ENCODE measurements at places on chromosomes 6 and 20. TPM values are rescaled to one million over a fixed set of nuclear protein-coding genes. Genes with fewer than 3 reads are reported as not detected.

IMPG1 gene
- total RNA-seq, result not detected

DNA sequence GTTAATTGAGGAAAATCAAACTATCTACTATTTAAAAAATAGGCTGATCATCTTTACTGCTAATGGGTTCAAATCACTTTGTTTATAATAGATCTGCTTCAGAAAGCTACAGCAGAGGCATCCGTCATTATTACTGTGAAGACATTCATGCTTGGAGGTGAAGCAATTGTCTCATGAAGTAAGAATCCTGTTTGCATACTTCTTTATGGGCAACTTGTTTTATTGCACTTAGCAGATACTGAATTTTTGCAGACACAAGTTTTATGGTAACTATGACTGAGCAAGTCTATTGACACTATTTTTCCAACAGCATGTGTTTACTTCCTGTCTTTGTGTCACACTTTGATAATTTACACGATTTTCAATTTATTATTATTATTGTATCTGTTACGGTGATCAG is 573.9 kb downstream of the RFPL4B start:
- no peaks in the 10 kb centered on the region for H3K4me1 ChIP-seq
- DNase-seq, result no peak
- H3K4me3 ChIP-seq, result no peak overlapping the region
- H3K27ac ChIP-seq, result no peak overlapping the region
- H3K27me3 ChIP-seq, result no peaks in the 10 kb centered on the region
- H3K36me3 ChIP-seq, result peaks cover 5% of the 10 kb centered on the region

SYCP2 gene
- 0.88 TPM for total RNA-seq

GRCh38 chr20:50395251-50395729 is 114.9 kb upstream of the PTPN1 start:
- no peak overlapping the region for H3K27ac ChIP-seq
- no peak for DNase-seq
- H3K36me3 ChIP-seq, result no peaks in the 10 kb centered on the region
- H3K4me1 ChIP-seq, result peaks cover 16% of the 10 kb centered on the region
- H3K4me3 ChIP-seq, result no peak overlapping the region
- no peaks in the 10 kb centered on the region for H3K27me3 ChIP-seq

DNA sequence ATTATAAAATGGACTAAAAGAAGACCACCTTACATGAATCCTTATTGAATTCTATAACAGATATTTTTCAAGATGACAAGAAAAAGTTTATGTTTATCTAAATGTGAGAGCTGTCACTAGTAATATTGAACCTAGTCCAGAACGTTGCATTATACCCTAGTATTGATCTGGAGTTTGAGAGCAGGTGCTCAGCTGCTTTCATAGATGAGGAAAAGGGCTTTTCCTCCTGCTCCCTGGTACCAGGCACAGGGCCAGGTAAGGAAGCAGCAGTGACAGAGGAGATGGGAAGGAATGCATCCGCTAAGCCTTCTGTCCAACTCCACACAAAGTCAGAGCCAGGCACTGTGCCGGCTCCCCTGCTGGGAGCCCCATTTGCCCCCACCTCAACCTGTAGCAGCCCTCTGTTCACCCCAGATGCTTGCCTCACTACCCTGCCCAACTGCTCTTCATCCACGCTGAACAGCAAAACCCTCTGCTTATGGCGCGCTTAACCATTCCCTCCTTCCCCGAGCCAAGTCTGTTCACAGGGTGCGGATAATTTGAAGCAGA is 393.1 kb downstream of the FRK start:
- no peaks in the 10 kb centered on the region for H3K36me3 ChIP-seq
- peaks cover 9% of the 10 kb centered on the region for H3K27me3 ChIP-seq
- no peak for DNase-seq
- no peak overlapping the region for H3K4me3 ChIP-seq
- H3K4me1 ChIP-seq, result no peaks in the 10 kb centered on the region

DNA sequence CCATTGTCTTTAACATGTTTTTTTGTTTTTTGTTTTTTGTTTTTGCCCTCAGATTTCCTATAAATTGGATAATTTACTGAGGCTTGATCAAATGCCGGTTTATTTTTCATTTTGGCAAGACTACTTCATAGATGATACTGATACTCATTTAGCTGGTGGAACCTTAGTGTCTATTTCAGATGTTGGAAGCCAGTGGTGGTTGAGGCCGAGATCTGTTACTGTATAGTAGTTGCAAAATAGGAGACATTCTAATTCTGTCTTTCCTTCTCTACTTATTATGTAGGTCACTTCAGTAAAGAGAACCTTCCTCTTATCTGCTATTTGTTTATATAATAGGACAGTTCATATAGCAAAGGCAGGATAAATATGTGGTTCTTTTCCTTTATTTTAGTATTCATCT is 63.4 kb downstream of the STXBP5 start:
- H3K36me3 ChIP-seq, result peaks cover 35% of the 10 kb centered on the region
- no peaks in the 10 kb centered on the region for H3K4me1 ChIP-seq
- no peak overlapping the region for H3K27ac ChIP-seq
- no peak overlapping the region for H3K4me3 ChIP-seq
- no peak for DNase-seq

MCHR2 gene
- not detected for total RNA-seq

DNA sequence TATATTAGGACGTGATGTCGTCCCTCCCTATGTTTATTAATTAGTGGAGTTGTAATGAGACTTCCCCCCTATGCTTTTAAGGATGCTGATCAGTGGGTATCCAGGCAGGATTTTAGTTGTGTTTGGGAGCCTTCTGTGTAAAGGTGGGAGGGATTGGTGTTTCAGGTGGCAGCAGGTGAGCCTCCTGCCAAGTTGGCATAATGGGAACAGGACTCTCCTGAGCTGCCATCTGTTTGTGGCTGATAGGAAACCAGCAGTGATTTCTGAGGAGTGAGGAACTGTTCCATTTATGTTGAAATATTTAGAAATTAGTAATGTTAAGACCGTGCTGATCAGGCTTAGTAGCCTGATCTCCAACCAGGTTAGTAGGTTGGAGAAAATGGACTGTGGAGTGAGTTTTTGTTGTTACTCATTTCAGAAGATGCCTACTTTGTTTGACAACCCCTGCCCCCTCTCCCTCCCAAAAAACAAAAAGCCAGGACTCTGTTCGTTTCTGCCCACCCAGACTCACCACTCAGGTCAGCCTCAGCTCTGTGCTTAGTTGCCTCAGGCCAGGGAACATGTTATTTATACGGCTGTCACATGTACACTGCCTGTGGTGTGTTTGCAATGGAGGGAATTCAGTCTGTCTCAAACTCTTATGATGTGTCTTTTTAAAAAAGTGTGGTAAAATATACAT is 55.4 kb upstream of the TULP4 start:
- H3K27ac ChIP-seq, result no peak overlapping the region
- H3K36me3 ChIP-seq, result peaks cover 16% of the 10 kb centered on the region
- H3K4me1 ChIP-seq, result peaks cover 24% of the 10 kb centered on the region
- H3K4me3 ChIP-seq, result no peak overlapping the region

RNGTT gene
- 12.1 TPM for total RNA-seq

GRCh38 chr6:19492636-19493405 is 344.3 kb upstream of the ID4 start:
- no peaks in the 10 kb centered on the region for H3K36me3 ChIP-seq
- H3K4me1 ChIP-seq, result no peaks in the 10 kb centered on the region
- peaks cover 3% of the 10 kb centered on the region for H3K27me3 ChIP-seq
- H3K4me3 ChIP-seq, result no peak overlapping the region
- no peak for DNase-seq

- H3K4me3 ChIP-seq, result no peak overlapping the region
- H3K27me3 ChIP-seq, result peaks cover 3% of the 10 kb centered on the region
- no peaks in the 10 kb centered on the region for H3K36me3 ChIP-seq
- H3K27ac ChIP-seq, result peak overlapping the region; percentile 14
Observed at GRCh38 chr6:7513529-7513928, 27.9 kb upstream of the DSP start.

WFDC2 gene
- total RNA-seq, result 98.9 TPM

GRCh38 chr20:51092338-51092737 is 69.4 kb upstream of the KCNG1 start:
- peaks cover 6% of the 10 kb centered on the region for H3K27me3 ChIP-seq
- peak overlapping the region; percentile 50 for H3K4me3 ChIP-seq
- H3K36me3 ChIP-seq, result no peaks in the 10 kb centered on the region
- DNase-seq, result no peak

- H3K27me3 ChIP-seq, result no peaks in the 10 kb centered on the region
- H3K4me3 ChIP-seq, result no peak overlapping the region
- no peak overlapping the region for H3K27ac ChIP-seq
- peaks cover 10% of the 10 kb centered on the region for H3K4me1 ChIP-seq
- no peak for DNase-seq
- H3K36me3 ChIP-seq, result peaks cover 6% of the 10 kb centered on the region
Observed at GRCh38 chr6:126076992-126077664, 90.8 kb downstream of the TRMT11 start.

FNDC11 gene
- 0.52 TPM for total RNA-seq

- no peak overlapping the region for H3K27ac ChIP-seq
- H3K27me3 ChIP-seq, result peaks cover 23% of the 10 kb centered on the region
- H3K4me3 ChIP-seq, result no peak overlapping the region
- H3K4me1 ChIP-seq, result no peaks in the 10 kb centered on the region
Observed at GRCh38 chr20:37454636-37455385, 66.2 kb upstream of the NNAT start.

VSTM2L gene
- total RNA-seq, result 11.6 TPM

SNAP25 gene
- 12.5 TPM for total RNA-seq

MDFI gene
- total RNA-seq, result 53.9 TPM

DNA sequence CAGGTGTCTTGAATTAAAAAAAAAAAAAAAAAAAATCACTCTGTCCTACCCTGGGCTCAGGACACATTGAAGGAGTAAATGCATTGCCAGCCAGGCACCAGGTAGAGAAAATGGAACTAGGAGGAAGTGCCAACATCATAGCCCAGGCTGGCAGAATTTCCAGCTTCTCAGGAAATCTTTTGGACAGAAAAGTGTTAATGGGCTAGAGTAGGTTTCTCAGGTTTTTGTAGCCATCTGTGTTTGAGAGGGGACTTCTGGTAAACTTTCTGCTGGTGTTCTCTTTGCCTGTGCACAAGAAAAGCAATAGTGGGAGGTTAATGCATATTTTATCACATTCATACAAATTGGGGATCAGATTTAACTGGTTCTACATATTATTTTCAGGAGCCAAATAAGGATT is 678.3 kb upstream of the NRSN1 start:
- no peak for DNase-seq
- peaks cover 42% of the 10 kb centered on the region for H3K4me1 ChIP-seq
- no peak overlapping the region for H3K27ac ChIP-seq
- no peak overlapping the region for H3K4me3 ChIP-seq

- no peaks in the 10 kb centered on the region for H3K27me3 ChIP-seq
- no peak for DNase-seq
- H3K36me3 ChIP-seq, result no peaks in the 10 kb centered on the region
- H3K4me3 ChIP-seq, result no peak overlapping the region
- no peak overlapping the region for H3K27ac ChIP-seq
- peaks cover 4% of the 10 kb centered on the region for H3K4me1 ChIP-seq
Observed at GRCh38 chr6:33383427-33384185, 8.0 kb upstream of the KIFC1 start.

NRN1 gene
- total RNA-seq, result 6.3 TPM

- no peak overlapping the region for H3K27ac ChIP-seq
- no peak for DNase-seq
- no peaks in the 10 kb centered on the region for H3K4me1 ChIP-seq
- no peaks in the 10 kb centered on the region for H3K36me3 ChIP-seq
Observed at GRCh38 chr6:153814136-153814535, 224.9 kb upstream of the OPRM1 start.

PDSS2 gene
- 15.2 TPM for total RNA-seq

GRCh38 chr6:25009393-25009710 is 73.6 kb upstream of the RIPOR2 start:
- H3K27me3 ChIP-seq, result no peaks in the 10 kb centered on the region
- no peak overlapping the region for H3K27ac ChIP-seq
- H3K4me3 ChIP-seq, result no peak overlapping the region
- H3K4me1 ChIP-seq, result peaks cover 8% of the 10 kb centered on the region

GRCh38 chr6:3835785-3836184 is 13.4 kb upstream of the FAM50B start:
- H3K4me1 ChIP-seq, result peaks cover 9% of the 10 kb centered on the region
- no peak for DNase-seq

C6orf58 gene
- not detected for total RNA-seq

DNA sequence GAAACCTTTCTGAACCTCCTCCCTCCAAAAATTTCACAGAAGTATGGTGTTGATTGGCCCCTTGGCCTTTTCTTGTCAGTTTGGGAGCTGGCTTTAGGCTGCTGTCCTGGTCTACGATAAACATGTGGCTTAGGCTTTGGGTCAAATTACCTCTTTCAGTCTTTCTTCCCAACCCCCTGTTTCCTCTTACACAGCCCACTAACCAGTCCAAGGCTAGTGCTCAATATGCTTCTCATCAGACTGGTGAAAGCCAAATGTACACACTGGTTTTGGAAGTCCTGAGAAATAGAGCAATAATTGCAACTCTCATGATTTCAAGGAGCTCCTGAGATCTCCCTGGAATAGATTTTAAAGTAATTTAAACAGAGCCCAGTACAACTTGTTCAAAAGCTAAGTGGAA is 933.7 kb upstream of the GJE1 start:
- no peak for DNase-seq
- H3K36me3 ChIP-seq, result no peaks in the 10 kb centered on the region
- H3K4me3 ChIP-seq, result no peak overlapping the region
- no peaks in the 10 kb centered on the region for H3K4me1 ChIP-seq

LTA gene
- total RNA-seq, result 0.22 TPM

SLC22A2 gene
- total RNA-seq, result not detected

NKX2-4 gene
- not detected for total RNA-seq

SLC32A1 gene
- total RNA-seq, result not detected

DNA sequence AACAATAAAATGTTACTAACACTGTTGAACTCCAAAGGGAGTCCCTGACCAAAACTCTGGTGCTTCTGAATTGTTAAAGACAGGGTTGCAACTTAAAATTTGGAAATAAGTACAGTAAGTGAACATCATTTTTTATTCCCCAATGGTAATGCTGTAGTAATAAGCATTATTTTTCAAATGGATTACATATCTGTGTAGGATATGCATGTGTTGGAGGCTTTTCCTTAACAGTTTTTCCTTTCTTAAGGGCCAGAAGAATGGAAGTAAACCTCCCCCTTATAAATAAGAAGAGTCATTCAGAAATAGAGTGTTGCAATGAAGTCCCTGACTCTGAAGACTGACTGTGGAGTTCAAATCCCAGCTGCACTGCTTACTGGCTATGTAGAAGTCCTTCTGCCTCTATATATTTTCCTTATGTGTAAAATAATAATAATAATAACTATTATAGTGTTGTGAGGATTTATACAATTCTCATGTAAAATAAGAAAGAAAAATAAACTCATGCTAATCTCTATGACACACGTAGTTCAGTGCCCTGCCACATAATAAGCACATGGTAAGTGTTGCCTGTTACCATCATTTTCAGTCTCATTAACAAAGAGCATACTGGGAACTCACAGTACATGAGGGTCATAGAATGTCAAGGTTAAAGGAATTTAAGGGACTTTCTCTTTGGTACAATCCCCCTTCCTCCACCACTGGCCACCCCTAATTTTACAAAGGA is 129.8 kb upstream of the SMLR1 start:
- H3K36me3 ChIP-seq, result no peaks in the 10 kb centered on the region
- no peak overlapping the region for H3K27ac ChIP-seq
- no peak overlapping the region for H3K4me3 ChIP-seq
- no peaks in the 10 kb centered on the region for H3K27me3 ChIP-seq
- DNase-seq, result no peak

GRCh38 chr6:5132731-5133130 is 47.6 kb downstream of the PPP1R3G start:
- no peak overlapping the region for H3K27ac ChIP-seq
- peaks cover 9% of the 10 kb centered on the region for H3K36me3 ChIP-seq
- no peaks in the 10 kb centered on the region for H3K27me3 ChIP-seq
- no peak for DNase-seq

- no peak overlapping the region for H3K27ac ChIP-seq
- peaks cover 5% of the 10 kb centered on the region for H3K36me3 ChIP-seq
- H3K4me3 ChIP-seq, result peak overlapping the region; percentile 19
- H3K4me1 ChIP-seq, result peaks cover 11% of the 10 kb centered on the region
- no peak for DNase-seq
Observed at GRCh38 chr20:58978351-58979190, 2.5 kb upstream of the NELFCD start.
